ENCODE measurements at places on chromosomes 3 and 15.

- DNase-seq = peak; percentile 99
Observed at GRCh38 chr15:94206463-94207167, 24.7 kb upstream of the MCTP2 start.

- DNase-seq = no peak
Observed at GRCh38 chr15:95295363-95295762, 1035.1 kb upstream of the NR2F2 start.

DNA sequence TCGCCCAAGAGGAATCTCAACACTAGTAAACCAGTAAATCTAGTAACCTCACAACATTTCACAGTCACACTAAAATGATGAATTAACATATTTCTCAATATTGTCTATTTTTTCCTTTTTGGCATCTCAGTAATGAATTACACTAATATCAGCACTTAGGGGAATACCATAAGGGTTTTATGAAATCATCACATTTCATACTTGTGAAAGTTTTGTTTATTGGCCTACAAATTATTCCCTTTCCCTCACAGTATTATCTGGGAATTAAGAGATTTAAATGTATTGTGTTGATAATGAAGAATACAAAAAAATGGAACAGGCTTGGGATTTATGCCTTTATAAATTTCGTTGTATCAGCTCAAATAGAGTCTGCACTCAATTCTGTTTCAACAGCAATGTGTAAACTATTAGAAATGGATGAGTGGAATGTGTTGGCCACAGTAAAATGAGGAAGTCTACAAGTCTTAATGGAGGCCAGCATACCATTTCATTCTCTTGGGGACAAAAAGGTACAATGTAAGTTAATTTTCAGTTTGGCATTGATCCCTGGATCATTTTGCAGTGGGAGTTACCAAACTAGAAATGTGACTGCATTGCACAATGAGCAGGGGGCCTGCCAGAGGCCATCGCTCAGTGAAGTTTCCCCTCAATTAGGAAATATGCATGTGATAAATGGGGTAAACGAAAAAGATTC, 195.4 kb downstream of the FMN1 start:
- no peak for DNase-seq

- DNase-seq = no peak
Observed at GRCh38 chr3:152174876-152175527, 93.7 kb upstream of the MBNL1 start.

DNA sequence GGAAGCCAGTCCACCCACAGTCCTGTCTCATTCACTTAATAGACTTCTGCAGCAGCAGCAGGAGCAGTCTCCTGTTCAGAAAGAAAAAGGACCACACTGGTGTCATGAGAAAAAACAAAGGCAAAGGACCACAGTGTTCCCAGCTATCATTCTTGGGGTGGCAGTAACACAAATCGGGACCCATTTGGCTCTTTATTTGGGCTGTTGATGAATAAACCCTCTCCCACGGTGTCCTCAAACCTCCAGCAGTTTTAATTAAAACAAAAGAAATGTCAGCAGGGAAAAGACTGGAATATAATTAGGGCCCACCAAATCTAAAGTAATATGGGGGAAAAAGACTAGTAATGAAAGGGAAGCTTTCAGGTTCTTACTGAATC, 210.5 kb upstream of the SLC2A2 start:
- DNase-seq = no peak
